ENCODE measurements at places on chromosomes 7 and 10.
A peak's percentile ranks its signal among the peaks of the same experiment; 100 is the strongest.

DNA sequence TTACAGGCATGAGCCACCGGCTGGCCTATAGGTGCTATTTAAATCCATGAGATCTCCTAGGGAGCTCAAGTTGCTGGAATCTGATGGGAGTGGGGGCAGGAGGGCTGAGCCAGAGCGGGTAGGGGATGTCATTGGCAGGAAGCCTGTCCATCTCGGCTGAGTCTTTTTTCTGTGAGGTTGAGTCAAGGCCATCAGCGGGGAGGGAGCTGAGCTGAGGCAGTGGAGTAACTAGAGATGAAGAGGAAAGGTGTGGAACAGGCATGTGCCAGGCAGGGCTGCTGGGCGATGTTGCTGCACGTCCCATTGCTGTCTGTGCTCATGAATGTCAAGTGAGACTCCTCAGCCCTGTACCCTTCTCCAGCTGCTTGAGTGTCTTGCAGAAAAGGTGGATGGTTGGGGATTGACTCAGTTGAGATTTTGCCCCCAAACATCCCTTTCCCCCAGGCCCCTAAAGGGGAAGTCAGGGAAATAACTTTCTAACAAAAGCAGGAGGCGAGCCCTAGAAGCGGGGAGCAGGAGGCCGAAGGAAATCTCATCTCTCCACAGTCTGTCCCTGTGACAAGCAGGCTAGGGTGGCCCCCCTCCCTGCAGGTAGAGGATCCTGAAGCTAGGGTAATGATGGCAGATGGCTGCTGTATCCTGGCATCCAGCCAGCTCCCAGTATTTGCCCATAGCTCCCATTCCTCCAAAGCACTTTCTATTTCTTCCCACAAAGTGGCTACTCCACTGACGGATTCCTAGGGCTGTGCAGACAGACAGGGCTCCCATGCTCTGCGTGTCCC, 5.4 kb downstream of the ATP6V1F start:
- DNase-seq: no peak

GRCh38 chr7:120055300-120055699, 217.7 kb upstream of the KCND2 start:
- DNase-seq: peak; percentile 60

DNA sequence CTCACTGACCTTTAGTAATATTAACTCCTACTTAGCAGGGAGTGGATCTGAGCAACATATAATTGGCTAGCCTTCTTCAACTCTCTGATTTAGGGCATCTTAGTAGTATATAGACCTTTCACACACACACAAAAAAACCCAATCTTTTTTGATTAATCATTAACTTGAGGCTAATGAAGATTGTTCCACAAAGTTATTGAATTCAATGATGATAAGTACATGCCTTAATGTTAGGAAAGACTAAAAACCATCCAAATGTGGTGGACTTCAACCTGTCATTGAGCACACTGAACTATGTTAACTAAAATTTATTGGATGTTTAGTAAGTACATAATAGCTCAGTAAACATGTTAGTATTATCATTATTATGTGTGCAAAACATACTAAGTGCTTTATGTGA, 179.4 kb upstream of the SLC25A13 start:
- DNase-seq: no peak

DNA sequence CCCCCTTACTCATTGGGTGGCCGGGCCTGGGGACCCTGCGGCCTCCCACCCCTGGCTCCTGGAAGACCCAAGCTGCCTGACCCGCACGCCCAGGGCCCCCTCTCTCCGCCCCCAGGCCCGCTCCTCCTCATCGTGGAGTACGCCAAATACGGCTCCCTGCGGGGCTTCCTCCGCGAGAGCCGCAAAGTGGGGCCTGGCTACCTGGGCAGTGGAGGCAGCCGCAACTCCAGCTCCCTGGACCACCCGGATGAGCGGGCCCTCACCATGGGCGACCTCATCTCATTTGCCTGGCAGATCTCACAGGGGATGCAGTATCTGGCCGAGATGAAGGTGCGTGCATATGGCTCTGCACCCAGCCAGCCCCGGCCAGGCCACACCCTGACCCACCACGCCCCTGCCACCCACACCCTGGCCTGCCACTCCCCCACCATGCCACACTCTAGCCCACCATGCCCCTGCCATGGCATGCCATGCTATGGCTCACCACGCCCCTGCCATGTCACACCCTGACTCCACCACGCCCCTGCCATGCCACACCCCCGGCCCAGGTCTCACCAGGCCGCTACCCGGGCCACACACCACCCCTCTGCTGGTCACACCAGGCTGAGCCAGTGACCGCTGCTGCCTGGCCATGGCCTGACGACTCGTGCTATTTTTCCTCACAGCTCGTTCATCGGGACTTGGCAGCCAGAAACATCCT, 18.7 kb upstream of the CSGALNACT2 start:
- no peak for DNase-seq

GRCh38 chr7:140062528-140063299, at the start of gene PARP12:
Gene PARP12 (minus strand): TSS chr7:140062951. CDS start chr7:140062847, 104 bp downstream.
- DNase-seq: peak; percentile 24

GRCh38 chr10:28046579-28046978, 47.7 kb upstream of the ODAD2 start:
- no peak for DNase-seq

- DNase-seq: no peak
These were observed 560.9 kb downstream of the PTPRN2 start for GRCh38 chr7:158026636-158027265.

- no peak for DNase-seq
These were observed 23.1 kb downstream of the MYPN start for GRCh38 chr10:68132391-68132790.

- no peak for DNase-seq
These were observed 364.2 kb downstream of the AUTS2 start for GRCh38 chr7:69962186-69963065.

Measured in epithelial cell of prostate (primary cell).